ENCODE measurements at places on chromosomes 1 and 21.

DNA sequence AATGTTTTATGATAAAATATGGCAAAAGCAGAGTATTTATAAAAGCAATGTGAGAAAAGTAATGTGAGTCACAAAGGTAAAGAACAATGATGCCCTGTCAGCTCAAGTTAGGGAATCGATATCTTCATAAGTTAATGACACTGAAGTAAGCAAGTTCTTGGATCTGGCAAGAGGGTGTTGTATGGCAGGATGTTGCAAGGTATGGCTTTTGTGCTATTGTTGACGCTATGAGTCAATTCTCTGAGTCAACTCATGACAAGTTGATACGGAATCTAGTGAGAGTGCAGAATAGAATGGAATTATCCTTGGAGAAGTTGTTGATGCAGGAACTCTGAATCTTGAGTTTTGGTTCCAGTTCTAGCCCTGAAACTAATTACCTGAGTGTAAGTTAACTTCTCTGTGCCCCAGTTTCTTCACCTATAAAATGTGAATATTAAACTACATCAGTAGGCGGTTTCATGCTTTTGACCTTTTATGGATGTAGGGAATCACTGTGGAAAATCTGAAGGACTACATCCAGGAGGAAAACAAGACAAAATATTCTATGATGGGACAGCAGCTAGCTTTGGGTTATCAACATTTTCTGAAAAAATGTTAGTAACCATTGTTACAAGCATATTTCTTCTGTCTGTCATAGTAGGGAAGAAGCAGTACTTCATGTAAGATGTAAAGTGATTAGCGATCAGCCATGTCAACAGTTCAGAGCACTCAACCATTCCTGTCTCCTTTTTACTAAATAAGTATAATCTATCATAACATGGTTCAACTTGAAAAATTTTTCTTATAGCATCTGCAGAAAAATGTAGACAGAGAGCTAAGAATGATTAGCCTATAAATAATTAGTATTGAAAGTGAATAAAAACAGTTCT lies 96.9 kb downstream of the ATP6V1G3 start:
- DNase-seq: no peak

DNA sequence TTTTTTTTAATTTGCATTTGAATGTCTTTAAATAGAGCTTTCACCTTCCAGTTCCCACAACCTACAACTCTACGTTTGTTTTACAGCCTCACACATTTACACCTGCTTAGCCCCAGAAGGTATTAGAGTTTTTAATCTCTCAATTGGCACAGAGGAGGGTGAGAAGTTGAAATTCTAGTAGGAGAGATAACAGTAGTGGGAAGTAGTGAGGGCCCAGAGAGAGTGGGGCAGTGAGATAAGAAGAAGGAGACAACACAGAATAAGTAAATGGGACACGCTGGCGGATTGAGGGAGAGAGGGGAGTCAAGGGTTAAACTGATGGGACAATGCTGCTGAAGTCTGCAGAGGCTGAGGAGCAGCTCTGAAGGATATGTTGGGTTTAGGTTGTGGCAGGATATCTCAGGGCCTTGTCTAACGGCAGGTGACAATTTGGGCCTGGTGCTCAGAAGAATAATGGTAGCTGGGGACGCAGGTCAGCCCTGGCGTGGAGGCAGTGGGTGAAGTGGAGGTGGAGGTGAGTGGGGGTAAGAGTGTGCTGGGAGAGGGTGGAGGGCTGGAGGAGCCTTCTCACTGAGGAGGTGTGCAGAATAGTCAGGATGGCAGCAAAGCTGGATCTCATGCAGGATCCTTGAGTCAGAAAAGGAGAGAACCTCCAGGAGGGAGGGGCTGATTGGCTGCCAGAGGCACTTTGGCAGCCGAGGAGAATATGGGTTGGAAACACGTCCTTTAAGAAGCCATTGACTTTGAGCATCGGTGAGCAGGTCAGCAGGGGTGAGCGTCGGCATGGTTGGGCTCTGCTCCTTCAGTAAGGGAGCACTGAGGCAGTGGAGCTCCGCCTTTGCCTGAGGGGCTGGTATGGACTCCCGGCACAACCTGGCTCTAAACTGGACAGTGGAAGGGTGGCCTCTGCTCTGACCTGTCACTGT lies 72.9 kb downstream of the SYT6 start:
- DNase-seq: no peak

DNA sequence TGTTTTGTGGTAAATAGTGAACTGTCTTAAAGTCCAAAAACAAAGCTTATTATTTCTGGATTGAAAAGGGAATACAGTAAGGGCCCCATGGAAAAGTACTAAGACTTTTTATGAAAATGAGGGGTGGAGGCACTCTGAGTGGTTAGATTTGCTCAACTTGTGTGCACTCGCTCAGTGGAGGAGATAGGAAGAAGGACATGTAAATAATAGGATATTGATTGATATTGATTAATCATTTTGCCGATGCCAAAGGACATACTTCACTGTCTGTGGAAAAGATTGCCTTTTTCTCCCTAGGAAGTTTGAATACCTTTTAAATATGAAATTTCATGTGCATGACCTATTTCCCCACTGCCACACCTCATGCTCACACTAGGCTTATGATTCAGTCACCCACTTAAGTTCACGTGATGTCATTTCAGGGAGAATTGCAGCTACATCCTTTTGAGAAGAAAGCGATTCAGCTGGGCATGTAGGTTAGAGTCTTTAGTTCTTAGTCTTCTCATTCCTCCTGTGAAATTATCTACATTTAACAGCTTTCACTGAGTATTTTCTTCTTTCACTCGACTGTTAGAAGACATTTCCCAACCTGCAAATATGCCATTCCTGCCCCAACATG lies 5.0 kb downstream of the MTR start:
- DNase-seq: no peak

- no peak for DNase-seq
These were observed 447.2 kb downstream of the MATN1 start for GRCh38 chr1:30275926-30276764.

- DNase-seq: no peak
These were observed 19.7 kb downstream of the GPSM2 start for GRCh38 chr1:108896146-108897145.

- DNase-seq: no peak
These were observed 89.7 kb downstream of the MAGI3 start for GRCh38 chr1:113479713-113480676.

GRCh38 chr1:5717031-5717682 lies 275.1 kb downstream of the NPHP4 start:
- DNase-seq: no peak

DNA sequence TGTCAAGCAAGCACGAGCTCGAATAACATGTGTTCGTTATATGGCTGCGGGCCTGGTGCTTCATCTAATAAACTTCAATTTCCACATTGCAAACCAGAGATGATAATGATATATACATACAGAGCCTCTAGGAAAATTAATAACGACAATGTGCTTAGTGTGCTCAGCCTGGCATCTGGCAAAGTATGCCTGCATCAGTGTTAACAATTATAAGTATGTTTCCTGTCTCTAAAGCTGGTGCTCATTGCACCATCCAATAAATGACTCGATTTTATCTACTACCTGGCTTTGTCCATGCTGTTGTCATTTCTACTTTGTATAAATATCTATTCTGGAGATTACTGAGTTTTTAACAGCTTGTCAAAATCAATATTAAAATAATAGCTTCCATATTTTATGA lies 1402.6 kb downstream of the MRPL39 start:
- no peak for DNase-seq

- no peak for DNase-seq
These were observed 94.2 kb downstream of the AHCTF1 start for GRCh38 chr1:246837418-246838117.

- DNase-seq: no peak
These were observed 58.5 kb downstream of the UBR4 start for GRCh38 chr1:19151537-19151936.

DNA sequence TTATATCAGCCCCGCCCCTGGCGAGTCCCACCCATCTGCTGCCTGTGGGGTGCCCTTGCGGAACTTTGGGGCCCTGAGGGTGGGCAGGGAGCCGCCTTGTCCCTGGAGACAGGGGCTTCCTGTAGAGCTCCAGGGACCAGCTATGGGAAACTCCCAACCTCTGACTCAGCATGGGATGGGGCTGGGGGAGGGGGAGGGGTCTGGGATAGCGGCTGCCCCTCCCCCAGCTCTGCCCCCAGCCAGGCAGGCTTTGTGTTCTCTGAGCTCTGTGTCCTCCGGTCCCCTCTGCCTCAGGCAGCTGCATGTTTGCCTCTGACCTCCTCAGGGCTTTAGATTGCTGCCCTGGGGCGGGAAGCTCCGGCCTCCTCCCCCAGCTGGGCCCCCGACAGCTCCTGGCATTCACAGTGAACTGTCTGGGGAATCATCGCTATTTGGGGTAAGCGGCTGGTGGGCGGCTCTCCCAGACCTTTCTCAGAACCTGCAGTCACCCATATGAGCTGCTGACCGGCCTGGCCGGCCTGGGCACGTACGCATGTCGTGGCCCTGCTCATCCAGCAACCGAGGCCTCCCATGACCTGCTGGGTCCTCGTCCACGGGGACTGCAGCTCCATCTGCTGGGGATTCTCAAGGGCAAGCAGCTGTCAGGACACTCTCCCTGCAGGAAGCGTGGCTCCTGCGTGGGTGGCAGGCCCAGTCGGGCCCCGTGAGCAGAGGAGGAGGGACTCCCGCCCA lies 17.1 kb downstream of the ARHGEF16 start:
- no peak for DNase-seq

DNA sequence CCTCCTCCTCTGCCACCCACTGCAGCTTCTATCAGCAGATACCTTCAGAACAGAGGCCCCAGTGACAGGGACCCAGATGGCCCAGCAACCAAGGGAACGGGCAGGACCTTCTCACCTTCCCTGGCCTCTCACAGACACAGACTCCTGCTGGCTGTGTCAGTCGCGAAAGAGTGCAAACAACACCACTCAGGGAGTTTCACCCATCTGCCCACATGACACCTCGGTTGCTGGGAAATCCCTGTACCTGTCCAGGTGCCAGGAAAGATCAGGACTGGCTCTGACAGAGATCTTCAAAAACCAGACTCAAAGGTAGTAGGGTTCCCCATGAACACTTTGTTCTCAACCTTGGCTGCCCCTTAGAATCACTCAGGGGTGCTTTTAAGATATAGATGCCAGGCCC lies 83.5 kb upstream of the HIVEP3 start:
- DNase-seq: no peak

DNA sequence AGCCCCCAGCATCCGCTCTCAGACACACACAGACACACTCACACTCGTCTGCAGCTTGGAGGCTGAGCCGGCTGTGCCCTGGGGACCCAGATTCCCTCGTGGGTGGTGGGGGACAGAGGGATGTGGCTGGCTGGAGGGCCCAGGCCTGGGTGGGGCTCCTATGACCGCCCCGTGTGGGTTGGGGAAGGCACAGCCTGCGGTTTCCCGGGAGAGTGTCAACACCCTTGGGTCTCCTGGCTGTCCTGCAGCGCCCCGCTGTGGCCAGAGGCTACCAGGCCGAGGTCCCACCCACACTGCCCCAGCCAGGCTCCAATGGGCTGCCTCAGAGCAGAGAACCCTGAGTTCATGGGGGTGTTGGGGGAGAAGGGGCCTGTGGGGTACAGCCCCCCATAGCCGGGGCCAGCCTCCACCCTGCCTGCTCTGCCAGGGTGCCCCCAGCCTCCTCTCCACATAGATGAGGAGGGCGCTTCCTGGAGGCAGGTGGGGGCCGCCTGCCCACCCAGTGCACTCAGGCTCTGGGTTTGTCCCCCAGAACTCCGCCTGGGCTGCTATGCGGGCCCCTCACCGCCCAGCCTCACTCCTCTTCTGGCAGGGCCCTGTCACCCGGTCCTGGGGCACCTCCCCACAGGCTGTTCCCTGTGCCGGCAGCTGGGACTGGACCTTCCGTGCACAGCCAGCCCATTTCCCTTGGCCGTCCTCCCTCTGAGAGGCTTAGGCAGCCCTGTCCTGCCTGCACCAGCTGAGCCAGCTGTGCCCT lies at the start of gene TTC34:
TSS of gene TTC34 (minus strand) at position 159 of the 757 bp plus-strand sequence. CDS start 866 bp downstream, outside the sequence.
- DNase-seq: peak; percentile 77

DNA sequence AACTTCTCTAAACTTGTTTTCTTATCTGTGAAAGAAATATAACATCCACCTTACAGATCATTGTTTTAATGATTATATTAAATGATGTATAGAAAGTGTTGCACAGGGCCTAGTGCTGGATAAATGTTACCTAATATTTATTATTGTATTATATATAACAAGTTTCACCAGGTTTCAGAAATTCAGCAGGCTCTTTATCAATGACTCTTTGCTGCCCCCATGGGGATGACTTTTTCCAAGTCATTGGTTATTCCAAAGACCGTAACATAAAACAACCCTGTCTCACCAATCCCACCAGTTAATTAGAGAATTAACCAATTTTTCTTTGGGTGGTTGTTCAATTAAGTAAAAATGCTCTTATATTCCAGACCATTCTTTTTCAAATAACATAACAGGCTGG lies 7.3 kb upstream of the DEDD start:
- DNase-seq: no peak

- no peak for DNase-seq
These were observed 52.7 kb downstream of the PKN2 start for GRCh38 chr1:88736633-88737248.

DNA sequence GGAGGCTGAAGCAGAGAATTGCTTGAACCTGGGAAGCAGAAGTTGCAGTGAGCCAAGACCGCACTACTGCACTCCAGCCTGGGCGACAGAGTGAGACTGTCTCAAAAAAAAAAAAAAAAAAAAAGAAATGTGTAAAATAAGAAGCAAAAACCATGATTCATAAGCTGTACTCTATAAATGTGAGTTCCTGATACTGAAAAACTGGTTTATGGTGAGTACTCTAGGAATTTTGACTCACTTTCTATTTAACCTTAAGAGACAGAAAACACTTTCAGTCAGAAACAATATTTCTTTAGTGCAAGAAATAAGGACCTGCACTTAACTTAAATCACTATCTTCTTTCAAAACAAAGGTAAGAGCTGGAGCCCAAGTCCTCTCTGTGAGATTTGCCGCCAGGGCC lies 19.9 kb upstream of the POU2F1 start:
- no peak for DNase-seq

DNA sequence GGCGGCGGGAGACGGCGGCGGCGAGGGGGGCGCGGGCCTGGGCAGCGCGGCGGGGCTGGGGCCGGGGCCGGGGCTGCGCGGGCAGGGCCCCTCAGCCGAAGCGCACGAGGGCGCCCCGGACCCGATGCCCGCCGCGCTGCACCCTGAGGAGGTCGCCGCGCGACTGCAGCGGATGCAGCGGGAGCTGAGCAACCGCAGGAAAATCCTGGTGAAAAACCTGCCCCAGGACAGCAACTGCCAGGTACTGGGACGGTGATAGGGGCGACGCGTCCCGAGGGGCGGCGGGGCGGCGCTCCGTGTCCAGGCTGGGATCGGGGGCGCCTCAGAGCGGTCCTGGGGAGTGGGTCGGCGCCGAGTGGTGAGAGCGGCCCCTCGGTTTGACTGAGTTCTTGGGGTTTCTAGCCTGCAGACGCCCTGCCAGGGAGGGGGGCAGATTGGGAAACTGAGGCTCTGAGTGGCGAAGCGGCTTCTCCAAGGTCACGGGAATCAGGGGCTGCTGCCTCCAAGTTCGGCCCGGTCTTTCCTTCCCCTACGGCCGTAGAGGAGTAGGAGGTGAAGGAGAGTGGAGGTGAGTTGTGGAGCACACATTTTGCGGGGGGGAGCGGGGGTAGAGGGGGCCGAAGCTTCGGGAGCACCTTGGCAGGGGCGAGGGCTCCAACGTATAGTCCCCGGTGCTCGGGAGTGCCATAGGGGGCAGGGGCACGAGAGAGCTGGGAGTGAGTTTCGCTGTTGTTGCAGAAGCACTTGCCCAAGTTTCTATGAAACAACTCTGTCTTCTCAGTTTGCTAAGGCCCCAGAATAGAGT lies 508 bp downstream of the RAVER2 start:
- peak; percentile 62 for DNase-seq

GRCh38 chr1:67987046-67987799 lies 63.2 kb downstream of the DIRAS3 start:
- DNase-seq: no peak
